PC-3 (cell line): ENCODE measurements at places on chromosomes 7 and 10.

DNA sequence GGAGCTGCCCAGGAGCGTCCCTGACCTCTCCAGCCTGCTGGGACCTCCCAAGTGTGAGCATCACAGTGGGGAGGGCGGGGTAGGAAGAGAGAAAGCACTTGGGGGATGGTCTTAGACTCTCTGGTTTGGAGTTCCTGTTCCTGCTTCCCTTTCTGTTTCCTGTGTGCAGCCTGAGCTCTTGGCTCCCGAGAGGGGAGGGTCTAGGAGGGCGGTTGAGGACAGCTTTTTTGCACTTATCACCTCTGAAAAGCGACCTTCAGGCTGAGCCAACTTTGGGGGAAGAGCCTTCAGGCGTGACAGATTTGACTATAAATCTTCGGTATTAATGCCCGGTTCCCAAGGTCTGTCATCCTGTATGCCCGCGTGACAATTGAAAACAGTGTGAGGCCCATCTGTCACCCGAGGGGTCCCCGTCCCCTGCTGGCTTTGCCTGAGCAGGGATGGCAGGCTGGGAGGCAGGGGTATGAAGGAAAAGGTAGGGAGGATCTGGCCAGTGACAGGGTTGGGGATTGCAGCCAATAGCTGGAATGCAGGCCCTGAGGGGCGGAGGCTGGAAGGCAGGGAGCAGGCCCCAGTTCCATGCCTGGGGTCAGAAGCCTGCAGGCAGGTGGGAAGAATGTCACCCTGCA is 78.6 kb downstream of the CDH23 start:
- DNase-seq: no peak

DNA sequence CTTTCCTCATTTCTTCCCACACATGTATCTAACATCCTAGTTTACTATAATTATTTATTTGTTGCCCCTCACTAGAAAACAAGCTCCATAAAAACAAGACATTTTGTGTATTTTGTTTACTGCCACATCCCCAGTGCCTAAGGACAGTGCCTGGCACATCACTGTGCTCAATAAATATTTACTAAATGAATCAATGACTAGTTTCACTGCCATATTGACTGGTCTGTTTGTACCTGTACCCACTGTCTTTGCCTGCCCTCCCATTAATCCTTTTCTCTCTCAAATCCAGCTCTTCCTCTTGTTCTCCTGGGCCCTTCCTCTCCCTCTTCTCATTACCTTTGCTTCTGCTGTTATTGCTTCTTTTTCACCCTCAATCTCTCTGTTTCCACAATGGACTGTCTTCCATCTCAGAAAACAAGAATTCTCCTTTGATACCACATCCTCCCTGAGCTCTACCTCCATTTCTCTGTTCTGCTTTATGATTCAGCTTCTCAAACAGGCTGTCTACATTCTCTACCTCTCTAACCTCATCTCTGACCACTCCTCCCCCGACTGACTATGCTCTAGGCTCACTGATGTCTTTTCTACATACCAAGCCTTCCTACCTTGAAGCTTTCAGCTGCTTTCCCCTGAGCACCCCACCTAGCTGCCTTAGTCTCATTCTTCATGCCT is 8.3 kb upstream of the FAM133B start:
- no peak for DNase-seq

- no peak for DNase-seq
These were observed 9.3 kb downstream of the TFEC start for GRCh38 chr7:116021237-116021636.

GRCh38 chr10:130545697-130546096 is 409.5 kb downstream of the GLRX3 start:
- DNase-seq: no peak

- no peak for DNase-seq
These were observed 19.9 kb downstream of the POLL start for GRCh38 chr10:101568054-101568745.

DNA sequence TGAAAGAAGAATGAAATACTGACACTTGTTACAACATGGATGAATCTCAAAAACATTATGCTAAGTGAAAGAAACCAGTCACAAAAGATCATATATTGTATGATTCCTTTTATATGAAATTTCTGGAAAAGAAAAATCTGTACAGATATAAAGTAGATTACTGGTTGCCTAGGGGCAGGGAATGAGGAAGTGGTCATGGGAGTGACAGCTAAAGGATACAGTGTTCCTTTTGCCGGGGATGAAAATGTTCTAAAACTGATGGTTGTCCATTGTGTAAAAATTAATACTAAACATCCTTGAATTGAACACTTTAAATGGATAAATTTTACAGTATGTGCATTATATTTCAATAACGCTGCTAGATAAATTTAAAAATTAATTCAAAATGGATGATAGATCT is 25.1 kb downstream of the ALOX5 start:
- no peak for DNase-seq

- peak; percentile 32 for DNase-seq
These were observed 29.3 kb downstream of the SPAG6 start for GRCh38 chr10:22374489-22375126.
